ENCODE measurements at places on chromosomes 16 and 17.

DNA sequence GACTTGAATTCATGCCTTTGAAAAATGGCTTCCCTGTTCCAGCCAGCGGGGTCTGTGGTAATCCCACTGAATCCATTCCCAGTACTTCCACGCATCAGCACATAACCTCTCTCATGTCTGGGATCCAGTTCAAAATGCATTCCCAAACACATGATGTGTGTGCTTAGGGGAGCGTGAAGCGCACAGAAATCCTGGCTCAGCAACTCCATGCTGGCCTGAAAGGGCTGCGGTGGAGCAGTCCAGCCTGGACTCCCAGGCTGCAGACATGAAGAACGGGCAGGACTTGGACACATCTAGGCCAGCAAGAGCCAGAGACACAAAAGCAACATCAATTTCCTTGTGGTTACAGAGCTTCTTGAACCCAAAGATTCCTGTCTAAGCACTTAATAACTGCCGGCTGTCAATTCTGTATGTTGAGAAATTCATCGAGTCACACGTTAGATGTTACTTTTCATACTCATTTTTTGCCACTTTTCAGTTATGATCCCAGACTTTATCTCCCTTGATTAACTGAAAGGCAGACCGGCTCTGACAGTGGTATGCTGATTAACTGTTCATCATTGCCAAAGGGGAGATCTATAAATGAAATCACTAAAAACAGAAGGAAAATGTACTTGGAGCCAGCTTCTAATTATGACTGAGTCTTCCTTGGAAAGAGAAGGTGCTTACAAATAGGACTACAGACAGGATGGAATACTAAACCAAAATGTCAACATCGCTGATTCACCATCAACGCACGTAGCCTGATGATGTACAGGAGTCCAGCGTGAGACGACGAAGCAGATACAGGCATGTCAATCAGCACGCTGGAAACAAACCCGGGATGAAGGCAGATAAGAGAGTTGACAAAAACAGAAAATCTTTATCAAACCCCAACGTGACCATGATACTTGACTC, 23.0 kb downstream of the NSMCE1 start:
- DNase-seq = no peak

DNA sequence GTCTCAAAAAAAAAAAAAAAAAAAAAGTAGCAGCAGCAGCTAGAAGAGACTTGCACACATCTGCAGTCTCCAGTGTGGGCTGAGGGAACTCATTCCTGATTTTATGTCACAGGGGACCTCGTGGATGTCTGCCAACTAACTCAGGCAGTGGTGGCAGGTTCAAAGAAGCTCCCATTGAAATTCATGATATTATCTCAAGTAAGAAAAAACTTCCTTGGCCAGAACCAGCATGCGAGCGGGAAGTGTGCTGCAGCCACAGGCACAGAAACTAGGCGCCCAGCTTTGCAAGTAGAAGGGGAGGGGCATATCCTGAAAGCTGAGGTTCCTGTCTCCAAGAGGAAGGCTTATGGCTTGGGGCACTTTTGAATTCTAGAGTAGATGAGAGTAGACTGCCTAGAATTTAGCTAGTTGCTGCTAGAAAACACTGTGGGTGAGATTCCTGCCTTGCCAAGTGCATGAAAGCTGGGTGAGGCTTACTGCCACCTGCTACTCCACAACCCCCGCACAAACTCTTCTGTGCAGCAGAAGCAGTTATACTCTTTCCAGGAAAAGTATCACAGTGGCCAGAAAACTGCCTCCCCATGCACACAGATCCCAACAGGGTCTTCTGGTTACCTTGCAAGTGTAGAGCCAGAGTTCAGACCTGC, 603.8 kb upstream of the CA10 start:
- DNase-seq = no peak

DNA sequence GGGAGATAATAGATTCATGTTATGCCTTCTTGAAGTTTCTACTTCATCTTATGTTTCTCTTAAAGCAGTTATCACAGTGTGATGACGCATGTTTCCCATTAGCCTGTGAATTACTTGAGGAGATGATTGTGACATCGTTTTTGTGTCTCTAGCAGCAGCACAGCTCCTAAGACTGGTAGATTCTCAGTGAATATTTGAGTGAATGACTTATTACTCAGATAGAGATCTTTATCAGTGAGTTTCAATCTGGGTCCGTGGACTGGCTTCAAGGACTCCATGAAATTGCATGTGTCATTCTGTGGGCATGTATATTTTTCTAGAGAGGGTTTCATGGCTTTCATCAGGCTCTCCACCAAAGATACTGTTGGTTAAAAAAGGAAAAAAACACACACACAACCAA, 29.9 kb downstream of the YPEL2 start:
- DNase-seq = no peak

DNA sequence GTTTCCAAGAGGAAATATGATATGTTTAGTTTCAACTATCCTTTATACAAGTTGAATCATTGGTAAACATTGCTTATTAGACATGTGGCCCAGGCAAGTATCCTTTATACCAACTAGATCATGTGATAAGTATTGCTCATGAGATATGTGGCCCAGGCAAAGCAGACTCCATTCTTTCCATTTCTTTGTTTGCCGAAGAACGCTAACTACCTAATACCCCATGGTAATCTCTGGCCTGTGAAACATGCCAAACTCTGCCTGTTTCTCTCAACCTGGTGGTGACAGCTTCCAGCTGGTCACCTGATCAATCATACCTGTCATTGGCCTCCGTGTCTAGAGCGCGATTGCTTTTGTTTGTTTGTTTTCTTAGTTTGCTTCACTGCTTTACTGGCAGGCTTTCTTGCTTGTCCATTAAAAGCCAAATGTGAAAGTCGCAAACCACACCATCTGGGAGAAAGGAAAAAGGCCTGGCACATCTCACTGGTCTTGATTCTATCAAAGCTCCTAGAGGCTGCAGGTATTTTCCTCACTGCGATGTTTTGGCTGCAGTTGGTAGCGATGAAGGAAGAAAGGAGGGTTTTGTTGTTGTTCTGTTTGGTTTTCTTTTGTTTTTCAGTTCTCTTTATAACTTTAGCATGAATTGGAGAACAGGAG, 686.2 kb downstream of the KCNJ2 start:
- no peak for DNase-seq

DNA sequence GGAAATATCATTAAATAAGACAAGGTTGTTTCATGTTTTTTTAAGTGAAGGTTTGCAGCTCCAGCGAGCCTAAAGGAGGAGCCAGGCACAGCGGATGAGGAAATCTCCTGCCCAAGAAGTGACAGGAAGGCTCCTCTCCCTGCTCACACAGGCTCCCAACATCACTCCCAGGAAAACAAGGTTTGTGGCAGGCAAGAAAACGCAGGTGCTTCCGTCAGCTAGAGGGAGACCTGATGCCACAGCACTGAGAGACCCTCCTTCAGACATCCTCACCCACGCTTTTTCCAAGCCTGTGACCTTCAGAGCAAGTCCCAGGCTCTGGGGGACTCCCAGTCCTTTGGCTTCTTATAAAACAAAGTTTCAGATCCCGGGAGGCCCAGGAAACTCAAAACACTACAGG, 89.7 kb downstream of the ZNF423 start:
- no peak for DNase-seq

GRCh38 chr17:41939044-41939692, 8.8 kb downstream of the ODAD4 start:
- DNase-seq = no peak

- DNase-seq = no peak
Observed at GRCh38 chr16:89153848-89154271, 17.7 kb upstream of the CDH15 start.

DNA sequence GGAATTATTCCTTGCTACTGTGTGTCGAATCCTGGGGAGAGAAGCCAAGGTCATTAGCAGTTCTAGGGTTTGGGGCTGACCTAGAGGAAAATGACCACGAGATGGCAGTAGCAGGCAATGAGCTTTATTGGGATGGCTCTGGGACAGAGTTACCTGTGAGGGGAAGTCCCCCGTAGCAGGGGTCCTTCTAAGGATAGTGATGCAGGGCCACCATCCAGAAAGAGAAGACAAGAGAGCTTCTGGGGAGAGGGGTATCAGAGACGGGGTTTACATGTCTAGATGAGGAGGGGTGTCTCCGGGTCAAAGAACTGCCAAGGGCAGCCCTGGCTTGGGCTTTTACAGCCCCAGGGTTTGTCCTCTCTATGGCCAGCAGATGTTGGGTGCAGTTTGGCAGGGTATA, 6.4 kb upstream of the GGT6 start:
- no peak for DNase-seq

DNA sequence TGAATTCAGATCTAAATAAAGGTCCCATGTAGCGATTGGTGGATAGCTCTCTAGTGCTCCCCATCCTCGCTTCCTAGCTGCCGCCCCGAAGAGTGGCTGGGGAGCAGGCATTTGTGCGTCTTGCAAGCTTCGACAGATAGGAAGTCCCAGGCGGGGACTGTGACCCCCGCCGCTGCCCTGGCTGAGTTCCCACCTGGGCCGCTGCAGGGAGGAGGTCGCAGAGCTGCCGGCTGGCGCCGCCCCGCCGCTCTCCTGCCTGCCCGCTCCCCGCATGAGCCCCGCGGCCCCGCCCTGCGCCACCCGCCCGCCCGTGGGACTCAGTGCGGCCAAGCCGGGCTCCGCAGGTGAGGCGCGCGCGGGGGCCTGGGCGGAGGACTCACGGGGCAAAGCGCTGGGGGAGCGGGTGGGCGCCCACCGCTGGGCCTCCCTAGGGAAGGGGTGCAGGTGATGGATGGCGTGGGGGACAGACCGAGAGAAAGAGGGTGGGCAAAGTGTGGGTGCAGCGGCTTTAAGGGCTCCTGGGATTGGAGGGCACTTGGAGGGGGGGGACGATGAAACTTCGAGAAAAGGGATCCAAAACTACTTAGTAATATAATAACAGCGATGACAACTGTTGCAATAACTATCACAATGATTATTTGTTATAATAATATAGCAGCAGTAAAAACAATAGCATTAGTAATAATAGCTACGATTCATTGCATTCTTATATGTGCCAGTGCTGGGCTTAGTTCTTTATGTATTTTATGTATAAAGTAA, at the start of gene OTOA:
TSS of gene OTOA (plus strand) at position 80 of the 759 bp plus-strand sequence. CDS start 14,547 bp downstream, outside the sequence.
- no peak for DNase-seq

- DNase-seq = no peak
Observed at GRCh38 chr16:29146266-29146665, 161.4 kb downstream of the LAT start.

GRCh38 chr16:84605339-84605848, 12.5 kb downstream of the COTL1 start:
- no peak for DNase-seq

- no peak for DNase-seq
Observed at GRCh38 chr17:80598813-80599545, 54.3 kb downstream of the RPTOR start.

- no peak for DNase-seq
Observed at GRCh38 chr17:42683407-42684034, 1.2 kb downstream of the CNTNAP1 start.

DNA sequence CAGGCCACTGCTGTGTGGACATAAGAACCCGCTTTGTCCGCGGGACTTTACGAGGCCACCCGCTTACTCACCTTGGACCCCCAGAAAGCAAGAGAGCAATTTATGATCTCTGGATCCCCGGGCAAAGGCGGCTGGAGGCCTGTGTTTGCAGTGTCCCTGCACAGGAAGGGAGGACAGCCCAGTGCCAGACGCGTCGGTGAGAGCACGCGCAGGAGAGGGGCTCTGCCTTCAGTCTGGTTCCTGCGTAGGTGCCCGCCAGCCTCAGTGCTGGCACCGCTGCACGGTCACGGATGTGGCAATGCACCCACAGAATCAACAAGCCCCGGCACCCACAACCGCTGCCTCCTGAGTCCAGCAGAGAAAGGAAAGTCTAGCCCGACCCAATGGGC, 248.4 kb downstream of the C16orf95 start:
- no peak for DNase-seq

DNA sequence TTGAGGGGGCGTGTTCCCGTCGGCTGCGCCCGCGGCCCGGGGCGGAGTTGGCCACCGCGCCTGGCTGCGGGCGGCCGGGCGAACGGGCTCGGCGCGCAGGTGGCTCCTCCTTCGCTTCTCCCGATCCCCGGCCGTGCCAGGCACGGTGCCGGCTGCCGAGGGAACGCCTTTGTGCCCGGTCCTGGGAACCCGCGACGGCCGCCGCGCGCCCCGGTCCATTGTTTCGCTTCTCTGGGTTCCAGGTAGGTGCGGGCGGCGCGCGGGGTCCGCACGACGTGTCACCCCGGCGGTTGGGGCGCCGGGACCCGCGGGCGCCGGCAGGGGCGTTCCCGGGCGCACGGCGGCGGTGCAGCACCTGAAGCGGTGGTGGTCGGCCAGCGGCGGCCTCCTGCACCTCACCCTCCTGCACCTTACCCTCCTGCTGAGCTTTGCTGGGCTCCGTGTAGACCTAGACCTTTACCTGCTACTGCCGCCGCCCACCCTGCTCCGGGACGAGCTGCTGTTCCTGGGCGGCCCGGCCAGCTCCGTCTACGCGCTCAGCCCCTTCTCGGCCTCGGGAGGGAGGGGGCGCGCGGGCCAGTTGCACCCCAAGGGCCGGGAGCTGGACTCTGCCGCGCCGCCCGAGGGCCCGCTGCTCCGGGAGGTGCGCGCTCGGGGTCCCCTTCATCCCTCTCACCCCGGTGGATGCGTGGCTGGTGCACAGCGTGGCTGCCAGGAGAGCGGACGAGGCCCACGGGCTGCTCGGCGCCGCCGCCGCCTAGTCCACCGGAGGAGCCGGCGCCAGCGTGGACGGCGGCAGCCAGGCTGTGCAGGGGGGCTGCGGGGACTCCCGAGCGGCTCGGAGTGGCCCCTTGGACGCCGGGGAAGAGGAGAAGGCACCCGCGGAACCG, 99.9 kb downstream of the EFCAB13 start:
- DNase-seq = no peak

DNA sequence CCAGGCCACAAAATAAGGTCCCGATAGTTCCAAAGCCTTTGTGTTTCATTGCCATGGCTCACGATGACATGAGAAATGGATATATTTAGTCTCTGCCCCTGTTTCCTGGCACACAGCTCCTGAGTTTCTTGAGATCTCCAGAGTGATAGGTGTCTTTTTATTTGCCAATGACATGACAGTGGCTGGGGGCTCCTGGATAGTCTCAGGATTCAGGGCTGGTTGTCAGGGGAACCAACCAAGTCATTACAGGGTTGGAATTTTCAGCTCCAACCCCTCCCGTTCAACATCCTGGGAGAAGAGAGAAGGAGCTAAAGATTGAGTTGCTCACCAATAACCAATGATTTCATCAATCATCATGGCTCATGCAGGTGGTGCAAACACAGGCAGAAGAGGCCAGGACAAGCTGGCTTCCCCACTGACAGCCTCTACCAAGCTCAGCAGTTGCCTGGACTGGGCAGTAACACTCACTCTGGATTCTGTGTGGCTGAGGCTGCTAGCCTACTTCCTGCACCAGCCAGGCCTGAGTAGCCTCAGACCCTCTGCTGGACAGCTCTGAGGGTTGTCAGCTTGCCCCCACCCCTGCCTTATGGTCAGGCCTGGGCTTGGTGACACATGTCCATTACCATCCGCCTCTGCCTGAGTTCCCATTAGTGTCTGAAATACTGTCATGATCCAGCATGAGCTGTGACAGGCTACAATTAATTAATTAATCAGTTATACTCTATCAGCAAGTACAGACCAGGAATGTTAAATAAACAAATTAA, 534.4 kb upstream of the CDH5 start:
- no peak for DNase-seq

All from activated CD8-positive, alpha-beta memory T cell treated with anti-CD3 and anti-CD28 coated beads for 1 hour (primary cell).